COLO829 (cell line): ENCODE measurements at places on chromosomes 7 and 10.
A peak's percentile ranks its signal among the peaks of the same experiment; 100 is the strongest.

DNA sequence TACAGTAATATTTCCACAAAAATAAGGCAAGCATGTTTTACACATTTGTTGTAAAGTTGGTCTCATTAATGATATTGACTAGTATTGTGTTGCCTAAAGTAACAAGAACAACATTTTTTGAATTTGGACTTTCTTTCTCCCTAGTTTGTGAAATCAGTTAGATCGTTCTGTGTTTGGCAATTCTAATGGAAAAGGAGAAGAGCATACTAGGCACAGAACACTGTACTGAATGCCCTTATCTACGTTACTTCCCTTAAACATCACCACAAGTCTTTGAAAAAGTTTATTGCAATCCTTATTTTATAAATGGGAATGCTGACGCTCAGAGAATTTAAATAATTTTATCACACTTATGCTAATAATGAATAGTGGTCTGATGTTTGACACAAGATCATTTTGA lies 372.2 kb downstream of the EXOC4 start:
- DNase-seq = no peak

DNA sequence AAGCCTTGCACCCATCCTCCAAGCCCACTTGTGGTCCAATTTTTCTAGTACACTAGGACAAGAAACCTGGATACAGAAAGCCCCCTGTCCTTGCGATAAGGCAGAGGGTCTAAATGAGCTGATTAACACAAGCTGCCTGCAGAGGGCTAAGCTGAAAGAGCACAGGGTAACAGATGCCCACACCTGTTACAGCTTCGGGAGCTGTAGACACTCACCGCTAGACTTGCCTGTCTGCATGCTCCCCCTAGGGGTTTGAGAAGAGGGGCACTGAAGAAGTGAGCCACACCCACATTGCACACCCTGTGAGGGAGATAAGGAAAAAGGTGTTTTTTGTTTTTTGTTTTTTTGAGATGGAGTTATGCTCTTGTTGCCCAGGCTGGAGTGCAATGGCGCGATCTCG lies 386.5 kb upstream of the AUTS2 start:
- no peak for DNase-seq

GRCh38 chr10:65394502-65395297 lies 1531.1 kb upstream of the LRRTM3 start:
- peak; percentile 68 for DNase-seq

- no peak for DNase-seq
These were observed 235.0 kb downstream of the FANK1 start for GRCh38 chr10:126131341-126131740.

DNA sequence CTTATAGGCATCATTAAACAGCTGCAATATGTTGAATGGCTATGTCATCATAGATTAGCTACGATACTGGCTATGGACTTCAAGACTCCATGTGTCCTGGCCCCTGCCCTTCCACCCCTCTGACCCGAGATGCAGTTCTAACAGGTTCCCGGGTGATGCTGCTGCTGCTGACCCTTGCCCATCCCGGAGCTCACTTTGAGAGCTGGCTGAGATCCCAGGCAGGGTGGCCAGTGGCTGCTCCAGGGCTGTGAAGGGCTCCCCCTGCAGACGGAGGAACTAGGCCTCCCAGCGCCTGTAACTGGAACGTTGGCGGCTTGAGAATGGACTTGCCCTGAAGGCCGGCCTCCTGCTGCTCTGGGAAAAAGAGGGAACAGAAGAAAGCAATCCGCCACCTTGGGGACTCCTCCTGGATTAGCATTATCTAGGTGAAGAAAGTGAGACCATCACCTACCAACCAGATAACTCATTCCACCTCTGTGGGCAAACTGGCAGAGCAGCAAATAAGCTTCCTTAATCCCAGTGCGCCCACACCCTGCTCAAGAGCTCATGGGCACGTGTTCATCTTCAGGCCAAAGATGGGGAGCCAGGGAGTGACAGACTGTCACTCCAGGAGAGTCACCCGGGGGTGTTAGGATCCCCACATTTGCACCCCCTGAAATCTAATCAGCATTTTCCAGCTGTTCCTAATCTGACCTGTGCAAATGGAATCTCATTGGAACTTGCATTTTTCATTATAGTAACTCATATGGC lies 56.8 kb downstream of the PARP12 start:
- DNase-seq = peak; percentile 63
